ENCODE measurements at places on chromosomes 5 and 9. TPM values are rescaled to one million over a fixed set of nuclear protein-coding genes. Genes with fewer than 3 reads are reported as not detected.

The SPATA24 gene
- polyA plus RNA-seq: 14.9 TPM

The CXCL14 gene
- 41.2 TPM for polyA plus RNA-seq

The TRAF1 gene
- 4.7 TPM for polyA plus RNA-seq

The ADCY2 gene
- 54.1 TPM for polyA plus RNA-seq

The GMCL2 gene
- not detected for polyA plus RNA-seq

The SLC31A1 gene
- 7.4 TPM for polyA plus RNA-seq

The PCDHA1 gene
- polyA plus RNA-seq: not detected

The PCDHAC1 gene
- polyA plus RNA-seq: 0.22 TPM

The LNPEP gene
- polyA plus RNA-seq: 15.4 TPM

The ZNF189 gene
- polyA plus RNA-seq: 19.8 TPM

The NR6A1 gene
- 0.68 TPM for polyA plus RNA-seq

The LOX gene
- polyA plus RNA-seq: 41.1 TPM

The KIF20A gene
- 17.5 TPM for polyA plus RNA-seq

The CD72 gene
- 2.6 TPM for polyA plus RNA-seq

The TMOD1 gene
- polyA plus RNA-seq: 145 TPM

The AGXT2 gene
- polyA plus RNA-seq: not detected

The OR1J2 gene
- polyA plus RNA-seq: not detected

The CFAP90 gene
- not detected for polyA plus RNA-seq

The N4BP3 gene
- polyA plus RNA-seq: 31.8 TPM
